ENCODE measurements at places on chromosomes 12 and 14.
A peak's percentile ranks its signal among the peaks of the same experiment; 100 is the strongest.

GRCh38 chr12:117850048-117850447 is 118.7 kb downstream of the KSR2 start:
- DNase-seq: peak; percentile 51

GRCh38 chr12:118354903-118355302 is 17.8 kb downstream of the TAOK3 start:
- no peak for DNase-seq

DNA sequence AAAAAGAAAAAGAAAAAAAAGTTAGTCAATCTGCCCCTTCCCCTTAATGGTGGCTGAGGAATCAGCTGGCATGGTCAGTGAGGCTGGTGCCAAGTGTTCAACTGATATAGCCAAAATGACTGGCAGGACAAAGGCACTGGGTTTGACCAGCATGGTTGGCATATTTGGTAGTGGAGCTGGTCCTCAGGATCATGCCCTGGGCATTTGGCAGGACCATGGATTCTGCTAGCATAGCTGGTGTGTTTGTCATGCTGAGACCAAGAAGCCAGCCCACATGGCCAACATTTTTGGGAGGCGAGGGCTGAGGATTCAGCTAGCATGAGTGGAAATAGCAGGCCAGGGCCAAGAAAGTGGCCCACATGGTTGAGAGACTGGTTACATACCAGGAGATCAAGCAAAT is 136.5 kb downstream of the FBXL14 start:
- no peak for DNase-seq

- DNase-seq: no peak
Observed at GRCh38 chr14:20306079-20306423, 300 bp upstream of the TTC5 start.

- DNase-seq: no peak
Observed at GRCh38 chr12:125122668-125123067, 57.4 kb downstream of the AACS start.

- DNase-seq: no peak
Observed at GRCh38 chr12:63752841-63753240, 26.9 kb upstream of the RXYLT1 start.

Measured in NB4 (cell line).